ENCODE measurements at places on chromosomes 12 and 14.
A peak's percentile ranks its signal among the peaks of the same experiment; 100 is the strongest.

- no peak for DNase-seq
Observed at GRCh38 chr12:51334764-51335163, 10.8 kb upstream of the BIN2 start.

- no peak for DNase-seq
Observed at GRCh38 chr12:116818341-116818856, 62.8 kb downstream of the HRK start.

- no peak for DNase-seq
Observed at GRCh38 chr12:27711967-27712366, 1.3 kb downstream of the MRPS35 start.

DNA sequence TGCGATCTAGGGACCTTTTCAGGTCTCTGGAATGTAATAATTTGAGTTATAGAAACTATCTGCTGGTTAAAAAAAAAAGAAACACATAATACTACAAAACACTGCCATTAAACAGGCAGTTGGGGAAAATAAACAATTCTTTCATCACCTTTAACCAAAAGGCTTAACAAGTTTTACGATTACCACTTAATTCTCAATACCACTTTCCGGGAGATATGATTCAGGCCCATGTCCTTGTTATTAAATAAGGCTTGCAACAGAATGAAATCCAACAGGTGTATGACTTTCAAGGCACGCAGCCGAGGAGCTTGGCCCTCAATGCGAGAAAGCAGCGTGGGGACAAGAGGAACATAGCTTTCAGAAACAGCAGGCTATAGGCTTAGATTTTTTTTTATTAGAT lies 5.6 kb upstream of the GLRX5 start:
- DNase-seq = no peak

- no peak for DNase-seq
Observed at GRCh38 chr12:24721191-24721590, 227.7 kb downstream of the BCAT1 start.

DNA sequence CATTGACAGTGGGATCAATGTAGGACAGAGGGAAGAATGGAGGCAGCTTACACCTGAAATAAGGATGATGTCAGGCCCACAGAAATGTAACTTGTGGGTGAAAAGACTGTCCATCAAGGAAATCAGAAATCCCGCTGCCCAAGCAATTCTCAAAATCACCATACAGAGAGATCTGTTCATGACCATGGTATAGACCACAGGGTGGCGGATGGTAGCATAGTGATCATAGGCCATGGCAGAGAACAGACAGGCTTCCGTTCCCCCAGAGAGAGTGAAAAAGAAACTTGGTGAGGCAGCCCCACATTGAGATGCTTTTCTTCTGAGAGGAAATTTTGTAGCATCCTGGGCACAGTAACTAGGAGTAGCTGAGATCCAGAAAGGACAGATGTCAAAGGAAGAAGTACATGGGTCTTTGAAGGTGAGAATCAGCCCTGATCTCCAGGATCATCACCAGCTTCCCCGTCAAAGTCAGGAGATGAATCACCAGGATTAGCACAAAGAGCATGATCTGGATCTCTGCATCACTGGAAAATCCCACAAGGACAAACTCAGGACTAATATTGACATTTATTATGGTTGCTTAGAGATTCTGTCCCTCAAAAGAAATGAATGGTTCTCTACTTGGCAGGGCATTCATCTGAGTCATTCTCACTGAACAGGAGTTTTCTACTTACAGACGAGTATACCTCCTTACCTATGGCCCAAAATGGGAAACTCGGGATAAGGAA lies 5.5 kb upstream of the ZNF641 start:
- no peak for DNase-seq

- DNase-seq = no peak
Observed at GRCh38 chr14:71247106-71247505, 339.8 kb downstream of the PCNX1 start.

- peak; percentile 61 for DNase-seq
Observed at GRCh38 chr14:69260190-69260860, 367 bp downstream of the GALNT16 start.

DNA sequence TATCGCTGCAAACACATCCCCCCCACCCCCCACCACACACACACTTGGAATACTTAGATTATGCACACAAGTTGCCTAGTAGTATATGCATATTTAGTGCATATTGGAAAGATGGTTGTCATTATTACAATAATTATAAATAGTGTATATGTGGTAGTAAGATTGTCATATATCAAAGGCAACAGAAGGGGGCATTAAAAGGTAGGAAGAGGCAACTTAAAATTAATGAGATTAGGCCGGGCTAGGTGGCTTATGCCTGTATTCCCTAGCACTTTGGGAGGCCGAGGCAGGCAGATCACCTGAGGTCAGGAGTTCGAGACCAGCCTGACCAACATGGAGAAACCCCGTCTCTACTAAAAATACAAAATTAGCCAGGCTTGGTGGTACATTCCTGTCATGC lies 52.1 kb downstream of the GSC start:
- no peak for DNase-seq

- DNase-seq = no peak
Observed at GRCh38 chr12:51889216-51890132, 1.6 kb downstream of the ANKRD33 start.

DNA sequence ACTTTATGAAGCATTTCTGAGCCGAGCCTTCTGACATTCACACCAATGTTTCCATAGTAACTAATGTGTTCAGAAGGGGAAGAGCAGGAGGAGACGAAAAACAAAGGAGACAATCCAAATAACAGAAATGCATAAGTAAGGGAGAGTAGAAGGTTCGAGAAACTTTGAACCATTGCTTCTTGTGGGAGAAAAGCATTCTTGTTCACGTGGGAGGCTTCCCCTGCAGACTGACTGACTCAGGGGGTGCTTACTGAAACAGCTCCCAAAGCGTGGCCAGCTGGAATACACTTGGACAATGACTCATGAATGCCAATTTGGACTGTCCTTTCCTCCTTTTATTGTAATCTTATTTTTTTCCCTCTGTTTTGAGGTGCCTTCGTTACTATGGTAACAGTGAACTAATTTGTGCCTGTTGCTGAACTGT lies 73.9 kb downstream of the NEDD1 start:
- DNase-seq = no peak

- DNase-seq = no peak
Observed at GRCh38 chr14:69900603-69901002, 21.4 kb downstream of the SMOC1 start.

GRCh38 chr14:33030386-33030785 lies 91.7 kb downstream of the NPAS3 start:
- no peak for DNase-seq

DNA sequence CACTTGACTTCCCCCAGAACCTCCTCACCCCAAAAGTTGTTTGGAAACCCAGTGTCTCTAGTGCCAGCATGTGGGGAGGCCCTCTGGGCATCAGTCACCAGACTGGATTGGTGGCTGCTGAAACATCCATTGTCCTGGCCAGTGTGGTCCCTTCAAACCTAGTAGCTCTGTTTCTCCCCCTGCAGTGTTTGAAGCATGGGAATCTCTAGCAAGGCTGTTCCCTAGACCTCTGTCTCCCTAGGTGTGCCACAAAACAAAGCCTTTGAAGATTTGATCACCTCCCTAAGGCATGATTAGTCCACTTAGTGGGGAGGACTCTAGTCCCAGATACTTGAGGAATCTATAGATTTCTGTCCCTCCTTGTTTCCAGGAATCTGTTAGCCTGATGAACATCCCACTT lies 60.3 kb downstream of the ARF6 start:
- DNase-seq = no peak

DNA sequence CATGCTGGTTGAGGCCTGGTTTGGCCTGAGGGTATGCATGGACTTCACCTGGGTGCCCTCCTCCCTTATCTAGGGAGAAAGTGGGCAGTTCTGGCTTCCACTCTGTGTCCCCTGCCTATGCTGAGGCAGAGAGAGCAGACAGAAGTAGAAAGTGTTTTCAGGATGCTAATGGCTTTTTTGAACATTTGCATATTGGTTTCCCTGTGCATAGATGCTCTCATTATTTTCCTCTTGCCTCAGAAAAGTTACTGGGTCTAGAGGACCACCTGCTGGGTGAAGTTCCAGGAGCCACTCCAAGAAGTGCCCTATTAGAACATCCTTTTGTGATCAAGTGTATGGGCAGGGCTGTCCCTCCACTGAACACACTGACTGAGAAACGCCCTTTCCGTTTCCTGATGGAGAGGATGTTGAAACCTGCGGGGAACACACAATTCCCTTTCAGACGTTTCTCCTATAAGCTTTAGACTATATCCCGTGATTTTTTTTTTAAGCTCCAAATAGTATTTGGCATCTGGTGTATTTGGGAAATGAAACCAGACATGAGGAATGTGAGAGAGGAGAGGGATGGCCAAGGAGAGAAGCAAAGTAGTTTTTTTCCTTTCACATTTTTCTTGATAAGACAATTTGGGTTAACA lies 66.6 kb downstream of the DAAM1 start:
- DNase-seq = no peak

- no peak for DNase-seq
Observed at GRCh38 chr12:52280796-52281560, 6.5 kb downstream of the KRT86 start.

GRCh38 chr14:95507174-95507573 lies 9.3 kb downstream of the SYNE3 start:
- DNase-seq = no peak

DNA sequence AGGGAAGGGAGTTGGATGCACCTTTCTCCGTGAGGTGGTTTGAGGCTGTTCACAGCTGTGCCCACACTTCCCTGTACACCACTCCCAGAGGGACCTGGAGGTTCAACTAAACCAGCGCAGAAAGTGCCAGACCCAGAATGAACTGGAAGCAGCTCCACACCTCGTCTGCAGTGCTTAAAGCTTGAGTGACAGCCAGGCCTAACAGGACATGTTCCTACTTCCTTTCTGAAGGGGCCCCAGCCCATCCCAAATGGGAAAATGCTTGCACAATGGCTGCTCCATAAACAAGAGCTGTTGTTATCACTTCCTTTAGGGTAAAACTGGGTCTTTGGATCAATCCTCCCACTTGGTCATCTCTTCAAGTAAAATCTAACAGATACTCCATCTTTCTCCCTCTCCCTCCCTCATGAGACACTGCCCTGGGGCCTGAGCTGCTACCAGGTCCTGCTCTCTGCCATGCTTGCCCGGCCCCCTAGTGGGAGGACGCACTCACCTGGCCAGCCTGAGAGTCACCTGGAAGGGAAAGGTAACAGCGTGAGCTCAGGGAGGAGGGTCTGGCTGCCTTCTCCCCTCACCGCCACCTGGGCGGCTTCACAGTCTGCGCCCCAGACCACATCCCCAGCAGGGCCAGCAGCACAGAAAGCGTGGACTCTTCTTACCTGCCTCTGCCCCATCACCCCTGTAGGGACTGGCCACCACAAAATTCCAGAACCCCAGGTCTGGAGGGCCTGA lies 33.5 kb downstream of the ISCA2 start:
- DNase-seq = no peak

- DNase-seq = no peak
Observed at GRCh38 chr12:119665164-119665929, 2.6 kb upstream of the PRKAB1 start.

- no peak for DNase-seq
Observed at GRCh38 chr12:47269916-47270315, 190.2 kb upstream of the AMIGO2 start.

DNA sequence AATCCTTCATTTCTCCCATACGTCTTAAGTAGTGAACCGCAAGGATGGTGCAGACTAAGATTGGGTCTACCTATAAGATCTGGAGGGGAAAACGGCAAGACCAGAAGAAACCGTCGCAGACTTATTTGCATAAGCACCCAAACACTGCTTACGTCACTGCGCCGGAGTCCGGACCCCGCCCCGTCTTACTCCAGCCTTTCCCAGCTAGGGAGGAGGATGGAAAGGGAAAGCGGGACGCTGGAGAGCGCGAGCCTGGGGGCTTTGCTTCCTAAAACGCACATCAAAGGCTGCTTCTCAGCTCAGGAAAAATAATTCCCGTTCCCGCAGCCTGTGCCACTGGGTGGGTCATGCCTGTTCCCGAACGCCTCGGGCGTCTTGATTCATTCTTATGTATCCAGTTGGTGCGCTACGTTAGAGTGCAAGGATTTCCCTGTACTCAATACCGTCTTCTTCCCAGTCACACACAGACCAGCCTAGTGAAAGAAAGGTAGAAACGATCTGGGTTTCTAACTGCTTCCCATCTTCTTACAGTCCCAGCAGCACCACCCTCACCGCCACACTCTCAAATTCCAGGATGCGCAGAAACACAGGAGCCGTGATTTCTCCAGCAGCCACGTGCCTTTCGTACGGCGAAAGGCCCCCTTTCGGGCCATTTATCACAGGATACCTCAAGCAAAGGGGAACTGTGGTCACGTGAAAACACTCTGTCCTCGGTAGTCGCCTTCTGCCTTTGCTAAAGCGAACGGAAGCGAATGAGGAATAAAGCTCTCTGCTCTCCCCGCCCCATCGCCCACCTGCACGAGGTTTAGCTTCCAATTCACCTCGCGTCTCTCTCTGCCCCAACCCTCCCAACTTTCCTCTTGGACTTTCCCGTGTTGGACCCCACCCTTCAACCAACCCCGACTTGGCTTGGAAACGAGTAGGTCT lies 1.1 kb downstream of the SLC6A15 start:
- DNase-seq = peak; percentile 72

DNA sequence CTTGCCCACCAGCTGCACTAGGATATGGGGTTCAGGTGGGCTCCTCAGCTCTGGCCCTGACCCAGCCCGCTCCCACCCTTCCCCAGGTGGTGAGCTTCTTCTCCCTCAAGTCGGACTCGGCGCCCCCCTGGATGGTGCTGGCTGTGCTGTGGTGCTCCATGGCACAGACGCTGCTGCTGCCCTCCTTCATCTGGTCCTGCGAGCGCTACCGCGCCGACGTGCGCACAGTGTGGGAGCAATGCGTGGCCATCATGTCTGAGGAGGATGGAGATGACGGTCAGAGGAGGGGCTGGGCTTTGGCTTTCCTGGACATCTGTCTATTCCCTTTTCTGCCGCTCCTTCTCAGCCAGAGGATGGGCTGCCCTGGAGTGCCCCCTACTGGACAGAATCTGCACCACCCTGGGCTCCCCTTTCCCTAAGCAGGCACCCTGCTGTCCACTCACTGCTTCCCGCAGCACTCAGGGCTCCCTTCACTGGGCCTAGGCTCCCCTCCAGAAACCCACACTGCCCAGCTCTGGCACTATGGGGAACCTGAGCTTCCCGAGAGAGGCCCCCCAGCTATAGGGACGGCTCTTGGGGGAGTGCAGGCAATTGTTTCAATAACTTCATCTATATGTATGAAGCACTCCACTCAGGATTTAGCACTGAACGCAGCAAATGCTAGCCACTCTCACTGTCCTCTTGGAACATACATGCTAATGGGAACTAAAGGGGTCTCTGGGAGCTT lies 2.6 kb upstream of the P3H3 start:
- peak; percentile 87 for DNase-seq

GRCh38 chr12:124720681-124721500 lies 142.8 kb downstream of the SCARB1 start:
- no peak for DNase-seq

DNA sequence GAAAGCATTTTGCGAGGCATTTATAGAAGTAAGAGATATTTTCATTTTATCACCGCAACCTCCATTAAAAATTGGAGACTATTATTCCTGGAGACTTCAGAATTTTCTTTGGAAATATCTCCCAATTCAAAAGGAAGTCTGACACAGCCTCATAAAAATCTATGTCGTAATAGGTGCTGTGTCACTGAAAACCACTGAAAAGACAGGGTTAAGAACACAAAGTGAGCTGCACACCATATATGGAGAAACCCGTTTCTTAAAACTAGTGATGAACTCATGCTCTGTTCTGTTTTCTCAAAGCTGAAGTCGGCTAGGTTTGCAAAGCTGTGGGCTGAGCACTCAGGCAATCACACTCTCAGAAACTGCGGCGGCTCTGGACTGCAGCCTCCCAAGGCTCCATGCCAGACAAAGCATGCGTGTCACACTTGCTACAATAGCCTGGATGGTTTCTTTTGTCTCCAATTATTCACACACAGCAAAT lies at the start of gene GLIPR1:
Gene GLIPR1 (plus strand): TSS at position 287 of the 481 bp plus-strand sequence. CDS start 126 bp downstream, at position 413.
- DNase-seq = no peak

GRCh38 chr14:96368534-96368933 lies 5.2 kb downstream of the GSKIP start:
- DNase-seq = no peak

All from neuronal stem cell (in vitro differentiated cells).